Cardiac muscle cell (in vitro differentiated cells and primary cell): ENCODE measurements at places on chromosomes 1 and 21. TPM values are rescaled to one million over a fixed set of nuclear protein-coding genes. Genes with fewer than 3 reads are reported as not detected.

The MPL gene
- 0.10 TPM in 1 of 2 replicates, not detected in the other for polyA plus RNA-seq

The CCDC17 gene
- 1.9 and 3.1 TPM in 2 replicates for polyA plus RNA-seq

The LIN9 gene
- polyA plus RNA-seq = 9.7 and 16.6 TPM in 2 replicates

- H3K36me3 ChIP-seq = no peaks in the 10 kb centered on the region
- H3K27ac ChIP-seq = no peak overlapping the region
- no peak for DNase-seq
- H3K4me1 ChIP-seq = peaks cover 4% of the 10 kb centered on the region
- H3K27me3 ChIP-seq = no peaks in the 10 kb centered on the region
- no peak overlapping the region for H3K4me3 ChIP-seq
Observed at GRCh38 chr1:6512245-6512907, 20.9 kb upstream of the PLEKHG5 start.

GRCh38 chr1:32128479-32128878 is 20.6 kb downstream of the KPNA6 start:
- no peaks in the 10 kb centered on the region for H3K36me3 ChIP-seq
- peaks cover 5% of the 10 kb centered on the region for H3K4me1 ChIP-seq
- no peak overlapping the region for H3K4me3 ChIP-seq
- no peaks in the 10 kb centered on the region for H3K27me3 ChIP-seq
- DNase-seq = no peak

DNA sequence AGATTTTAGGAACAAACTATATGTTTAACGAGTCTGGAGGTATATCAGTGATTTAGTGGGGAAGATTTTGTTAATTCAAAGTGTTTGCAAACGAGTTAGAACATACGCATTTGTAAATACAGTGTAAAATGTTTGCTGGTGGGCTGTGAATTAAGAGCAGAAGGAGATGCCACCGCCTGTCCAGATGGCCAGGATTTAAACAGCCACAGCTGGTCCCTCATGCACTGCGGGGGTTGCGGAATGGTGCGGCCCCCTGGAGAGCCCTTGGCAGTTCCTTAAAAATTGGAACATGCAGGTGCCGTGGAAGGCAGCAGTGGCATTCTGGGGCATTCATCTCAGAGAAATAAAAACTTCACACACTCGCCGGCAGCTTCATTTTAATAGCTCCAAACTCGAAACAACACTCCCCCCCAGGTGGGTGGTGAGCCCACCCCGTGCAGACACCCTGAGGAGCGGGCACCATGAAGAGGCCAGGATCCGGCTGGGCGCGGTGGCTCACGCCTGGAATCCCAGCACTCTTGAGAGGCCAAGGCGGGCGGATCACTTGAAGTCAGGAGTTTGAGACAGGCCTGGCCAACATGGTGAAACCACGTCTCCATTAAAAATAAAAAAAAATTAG is 3.5 kb upstream of the C1orf159 start:
- H3K4me1 ChIP-seq = no peaks in the 10 kb centered on the region
- no peak for DNase-seq
- peaks cover 42% of the 10 kb centered on the region for H3K27me3 ChIP-seq
- H3K36me3 ChIP-seq = no peaks in the 10 kb centered on the region
- H3K27ac ChIP-seq = no peak overlapping the region

- H3K36me3 ChIP-seq = no peaks in the 10 kb centered on the region
- H3K4me1 ChIP-seq = peaks cover 4% of the 10 kb centered on the region
- H3K27ac ChIP-seq = no peak overlapping the region
- H3K27me3 ChIP-seq = no peaks in the 10 kb centered on the region
- DNase-seq = peak; percentile 48
- no peak overlapping the region for H3K4me3 ChIP-seq
Observed at GRCh38 chr21:14862794-14863720, 201.7 kb downstream of the NRIP1 start.
